ENCODE measurements at places on chromosomes 3 and 15. TPM values are rescaled to one million over a fixed set of nuclear protein-coding genes. Genes with fewer than 3 reads are reported as not detected.

DNA sequence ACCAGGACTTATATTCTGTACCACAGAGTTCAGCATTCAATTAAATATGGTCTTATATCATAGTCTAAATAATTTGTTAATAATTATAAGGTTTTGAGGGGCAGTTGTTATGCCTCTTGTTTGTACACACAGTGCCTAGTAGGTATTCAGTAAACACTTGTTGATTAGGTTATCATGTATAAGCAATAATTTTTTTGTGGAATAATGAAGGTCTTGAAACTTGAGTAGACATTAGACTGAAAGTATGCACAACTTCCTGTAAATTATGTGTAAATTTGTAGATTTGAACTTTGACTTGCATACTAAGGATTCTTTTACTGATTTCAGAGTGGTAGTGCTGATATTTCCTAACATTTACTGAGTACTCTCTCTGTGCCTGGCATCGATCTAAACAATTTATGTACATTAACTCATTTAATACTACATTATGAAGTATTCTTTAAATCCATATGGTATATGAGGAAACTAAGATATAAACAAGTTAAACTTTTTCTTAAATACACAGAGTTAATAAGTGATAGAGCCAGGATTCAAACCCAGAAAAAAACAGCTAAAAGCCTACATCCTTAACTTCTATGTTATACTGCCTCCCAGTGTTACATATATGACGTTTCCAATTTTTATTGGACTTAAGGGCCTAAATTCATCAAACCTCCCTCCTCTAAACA is 65.1 kb downstream of the GLCE start:
- no peak for DNase-seq

- DNase-seq: no peak
Observed at GRCh38 chr3:130816561-130817445, 70.2 kb upstream of the PIK3R4 start.

DNA sequence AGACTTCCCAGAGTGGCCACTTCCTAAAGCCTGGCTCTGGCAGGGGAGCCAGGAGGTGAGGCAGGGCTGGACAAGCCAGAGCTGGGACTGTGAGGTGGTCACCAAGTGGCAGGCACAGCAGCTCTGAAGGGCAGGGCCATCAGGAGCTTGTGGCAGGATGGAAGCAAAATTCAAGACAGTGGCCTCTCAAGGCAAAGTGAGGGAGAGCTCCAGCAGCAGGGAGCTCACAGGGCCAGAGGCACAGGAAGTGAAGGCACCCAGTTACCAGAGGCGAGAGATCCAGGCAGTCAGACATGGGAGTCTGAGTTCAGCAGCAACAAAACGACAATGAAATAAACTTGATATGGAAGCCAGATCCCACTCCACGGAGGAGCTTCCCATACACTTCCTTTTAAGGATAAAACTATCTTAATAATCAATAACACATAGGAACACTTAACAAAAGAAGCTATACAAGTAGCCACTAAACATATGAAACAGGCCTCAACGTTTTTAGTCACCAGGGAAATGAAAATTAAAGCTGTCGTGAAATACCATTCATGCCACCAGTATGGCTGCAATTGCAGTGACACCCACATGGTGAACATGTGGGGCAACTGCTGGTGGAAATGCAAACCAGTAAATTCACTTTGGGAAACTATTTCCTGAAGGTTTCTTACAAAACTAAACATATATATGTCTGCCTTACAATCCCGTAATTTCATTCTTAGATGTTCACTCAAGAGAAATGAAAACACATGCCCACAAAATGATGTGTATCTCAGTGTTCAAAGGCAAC is 35.4 kb upstream of the TMEM158 start:
- no peak for DNase-seq

The SLC28A1 gene
- total RNA-seq: not detected

The PDCD10 gene
- total RNA-seq: 76.1 TPM

The AADAC gene
- not detected for total RNA-seq

DNA sequence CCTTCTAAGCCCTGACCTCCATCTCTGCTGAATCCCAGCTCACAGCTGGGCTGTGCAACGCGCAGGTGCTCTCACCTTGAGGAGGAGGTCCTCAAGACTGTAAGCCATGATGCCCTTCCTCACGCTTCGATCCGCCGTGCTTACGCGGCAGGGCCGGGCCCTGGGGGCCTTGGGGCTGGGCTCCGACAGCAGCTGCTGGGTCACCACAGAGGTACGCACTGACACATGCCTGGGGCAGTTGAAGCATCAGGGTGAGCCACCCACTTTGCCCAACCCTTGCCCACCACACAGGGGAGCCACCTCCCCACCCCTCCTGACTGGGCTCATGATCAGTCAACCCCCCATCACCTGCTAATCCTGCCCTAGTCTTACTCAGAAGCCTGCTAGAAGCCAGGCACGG is 3.1 kb downstream of the CIDEC start:
- no peak for DNase-seq

- peak; percentile 77 for DNase-seq
Observed at GRCh38 chr15:56244038-56244810, 545 bp upstream of the RFX7 start.

- DNase-seq: no peak
Observed at GRCh38 chr15:91150502-91151160, 50.6 kb downstream of the SV2B start.

DNA sequence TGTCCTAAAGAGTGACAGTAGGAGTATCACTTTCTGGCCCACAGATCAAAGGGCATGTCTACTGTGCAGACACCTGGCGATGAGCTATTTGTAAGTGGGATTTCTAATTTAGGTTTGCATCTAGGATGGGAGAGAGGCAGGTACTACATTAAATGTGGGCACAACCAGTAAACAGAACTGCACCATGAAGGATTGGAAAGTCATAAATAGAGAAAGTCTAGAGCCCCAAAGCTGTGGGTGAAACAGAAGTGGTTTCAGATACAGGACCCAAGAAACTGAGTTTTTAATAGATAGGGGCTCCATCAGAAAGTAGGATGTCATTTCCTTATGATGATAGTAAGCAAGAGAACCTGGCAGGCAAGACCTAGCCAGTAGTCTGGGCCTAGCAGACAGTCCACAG is 35.2 kb upstream of the SPPL2A start:
- no peak for DNase-seq

The NLGN1 gene
- not detected for total RNA-seq

The SEMA3G gene
- total RNA-seq: 0.21 TPM

The GASK1A gene
- not detected for total RNA-seq

The PLA1A gene
- 0.31 TPM for total RNA-seq

- DNase-seq: peak; percentile 87
Observed at GRCh38 chr15:75104804-75105557, 81.6 kb downstream of the PPCDC start.

DNA sequence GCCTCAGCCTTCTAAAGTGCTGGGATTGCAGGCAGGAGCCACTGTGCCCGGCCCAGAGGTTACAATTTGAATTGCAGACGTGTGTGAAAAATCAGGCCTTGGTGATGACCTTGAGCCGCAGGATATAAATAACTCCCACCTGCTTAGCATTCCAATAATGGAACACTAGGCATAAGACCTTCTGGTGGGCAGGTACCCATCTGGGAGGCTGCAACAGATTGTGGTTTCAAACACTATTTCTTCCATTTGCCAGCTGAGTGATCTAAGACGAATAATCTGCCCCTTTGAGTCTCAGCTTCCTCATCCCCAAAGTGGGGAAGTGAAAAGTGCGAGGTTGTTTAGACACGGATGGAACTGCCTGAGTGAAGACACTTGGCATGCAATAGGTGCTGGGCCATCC is 47.7 kb upstream of the HERC1 start:
- no peak for DNase-seq

The AMOTL2 gene
- total RNA-seq: not detected

DNA sequence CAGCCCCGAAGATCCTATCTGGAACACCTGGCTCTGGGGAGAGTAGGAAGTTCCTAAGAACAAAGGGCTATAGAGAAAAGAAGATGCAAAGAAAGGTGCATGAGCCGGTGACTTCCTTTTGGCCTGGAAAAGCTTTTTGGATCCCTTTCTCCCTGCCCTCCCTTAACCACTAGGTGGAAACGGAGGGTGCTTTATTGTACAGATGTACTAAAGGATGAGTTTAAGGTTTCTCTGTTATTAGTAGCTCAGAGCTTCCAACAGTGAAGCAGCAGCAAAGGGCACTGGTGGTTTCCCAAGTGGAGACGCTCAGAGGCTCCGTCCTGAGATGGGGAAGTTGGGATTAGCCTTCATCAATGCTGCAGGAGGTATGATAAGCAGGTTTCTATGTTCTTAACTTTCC is 5.9 kb upstream of the ADGRG7 start:
- no peak for DNase-seq

- no peak for DNase-seq
Observed at GRCh38 chr3:53226142-53226840, 29.5 kb downstream of the TKT start.

GRCh38 chr3:79361748-79362378 is 405.9 kb downstream of the ROBO1 start:
- no peak for DNase-seq

GRCh38 chr15:41606997-41607396 is 48.0 kb downstream of the TYRO3 start:
- no peak for DNase-seq

The MKRN2OS gene
- total RNA-seq: not detected

DNA sequence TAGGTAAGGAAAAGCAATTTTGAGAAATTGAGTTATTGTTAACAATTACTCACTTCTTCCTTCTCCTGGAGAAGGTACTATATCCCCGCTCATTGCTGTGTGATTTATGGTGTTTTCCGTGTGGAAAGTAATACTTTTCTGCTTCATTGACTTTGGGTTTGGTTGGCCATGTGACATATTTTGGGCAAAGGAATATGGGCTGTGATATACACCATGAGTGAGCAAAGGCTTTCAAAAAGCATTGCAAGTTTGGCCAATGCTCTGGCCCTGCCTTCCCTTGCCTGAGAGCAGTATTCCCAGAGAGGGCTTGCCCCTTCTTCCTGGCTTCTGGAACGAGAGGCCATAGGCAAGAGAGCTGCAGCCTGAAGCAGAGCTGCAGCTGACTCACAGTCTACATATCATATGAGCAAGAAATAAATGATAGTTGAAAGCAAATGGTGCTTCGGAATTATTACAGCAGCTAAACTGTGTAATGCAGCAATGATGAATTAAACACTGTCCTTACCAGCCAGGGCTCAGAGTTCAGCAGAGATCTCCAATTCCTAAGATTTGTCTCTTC is 216.8 kb upstream of the CD96 start:
- DNase-seq: no peak

DNA sequence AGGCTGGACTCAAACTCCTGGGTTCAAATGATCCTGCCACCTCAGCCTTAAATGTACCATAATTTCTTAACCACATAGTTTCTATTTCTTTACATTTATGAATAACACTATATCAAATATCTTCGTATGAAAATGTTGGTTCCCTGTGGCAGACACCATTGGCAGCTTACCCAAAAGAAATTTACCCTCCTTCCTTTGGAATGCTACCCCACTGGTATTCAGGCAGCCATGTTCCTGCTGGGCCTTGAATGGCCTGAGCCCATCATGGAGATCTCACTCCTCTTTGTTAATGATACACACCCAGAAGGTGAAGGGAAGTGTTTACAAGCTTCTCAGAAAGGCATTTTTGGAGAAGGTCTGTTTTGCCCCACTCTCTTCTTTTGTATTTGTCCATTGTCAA is 94.3 kb upstream of the RNF7 start:
- DNase-seq: no peak

The SUCNR1 gene
- total RNA-seq: not detected

DNA sequence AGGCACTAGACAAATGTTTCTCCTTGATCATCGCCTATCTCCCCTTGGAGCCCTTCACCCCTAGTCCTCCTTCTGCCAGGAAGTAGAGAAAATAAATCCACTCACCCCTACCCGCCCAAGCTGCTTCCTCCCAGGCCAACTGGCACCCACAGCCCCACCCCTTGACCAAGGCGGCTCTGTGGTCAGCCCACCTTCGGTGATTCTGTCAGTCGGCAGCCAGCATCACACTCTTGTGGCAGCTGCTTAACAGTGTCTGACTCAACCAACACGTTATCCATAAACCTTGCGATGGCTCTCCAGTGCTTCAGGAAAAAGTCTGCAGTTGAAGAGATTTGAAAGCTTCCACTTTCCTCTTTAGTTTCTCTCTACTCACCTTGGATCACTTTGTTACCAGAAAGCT is 7.6 kb downstream of the SHF start:
- no peak for DNase-seq

- no peak for DNase-seq
Observed at GRCh38 chr15:98231696-98232440, 271.4 kb downstream of the ARRDC4 start.

The DUOXA2 gene
- total RNA-seq: not detected

DNA sequence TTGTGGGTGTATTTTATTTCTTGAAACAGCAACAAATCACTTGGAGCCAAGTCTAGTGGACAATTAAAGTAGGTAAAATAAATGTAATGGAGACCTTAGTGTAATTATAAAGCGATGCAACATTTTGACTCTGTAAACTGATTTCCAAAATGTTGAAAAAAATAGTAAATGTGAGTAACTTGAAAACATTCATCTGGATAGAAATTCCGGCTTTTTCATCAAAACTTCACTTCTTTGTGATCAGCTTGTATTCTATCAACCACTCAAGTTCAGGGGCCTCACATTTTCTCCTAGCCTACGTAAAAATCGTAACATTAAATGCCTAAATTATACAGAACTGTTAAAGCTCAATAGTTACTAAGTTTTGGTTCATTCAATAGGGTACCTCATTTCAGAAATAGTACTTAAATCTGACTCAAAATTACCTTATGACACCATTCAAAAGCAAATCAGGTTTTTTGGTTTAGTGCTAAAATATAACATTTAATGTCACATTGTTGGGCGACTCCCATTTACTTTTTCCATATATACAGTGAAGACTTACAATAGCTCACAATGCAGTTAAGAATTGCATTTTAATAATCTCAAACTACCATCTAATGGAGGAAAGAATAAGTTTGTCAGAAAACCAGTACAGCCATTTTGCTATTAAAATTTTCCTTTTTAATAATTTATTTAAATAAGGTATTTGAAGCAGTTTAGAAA is 12.7 kb downstream of the CCNL1 start:
- DNase-seq: no peak

GRCh38 chr3:67937498-67938118 is 283.2 kb upstream of the SUCLG2 start:
- DNase-seq: no peak

GRCh38 chr3:11898611-11899325 is 52.1 kb upstream of the TAMM41 start:
- DNase-seq: no peak

The SV2B gene
- total RNA-seq: 0.05 TPM

- no peak for DNase-seq
Observed at GRCh38 chr15:86650094-86650493, 570.4 kb downstream of the AGBL1 start.

GRCh38 chr3:108486941-108487340 is 23.5 kb downstream of the MYH15 start:
- no peak for DNase-seq

GRCh38 chr3:104635872-104636580 is 730.7 kb upstream of the ALCAM start:
- no peak for DNase-seq

The C3orf33 gene
- 2.1 TPM for total RNA-seq

Measured in activated CD4-positive, alpha-beta T cell treated with anti-CD3 and anti-CD28 coated beads, Interleukin-2, amount 10 ng/mL, durations not matched to agents 24 days and 14 days (primary cell).